LoVo (cell line): ENCODE measurements at places on chromosomes 1 and 21.
A peak's percentile ranks its signal among the peaks of the same experiment; 100 is the strongest.

GRCh38 chr1:204225841-204226735, 12.3 kb upstream of the GOLT1A start:
- no peak for DNase-seq

- DNase-seq: no peak
Observed at GRCh38 chr1:64839732-64840405, 95.0 kb downstream of the RAVER2 start.

- DNase-seq: peak; percentile 29
Observed at GRCh38 chr21:29299046-29299915, 559 bp downstream of the BACH1 start.

- no peak for DNase-seq
Observed at GRCh38 chr1:31685795-31686194, 18.0 kb downstream of the COL16A1 start.

GRCh38 chr1:116508085-116508983, 62.5 kb downstream of the CD58 start:
- no peak for DNase-seq

GRCh38 chr1:32539584-32540571, 651 bp downstream of the ZBTB8A start:
- peak; percentile 20 for DNase-seq

GRCh38 chr1:161502181-161502580, 3.1 kb upstream of the FCGR2A start:
- DNase-seq: no peak

GRCh38 chr1:19892628-19893168, 10.5 kb downstream of the OTUD3 start:
- DNase-seq: no peak

DNA sequence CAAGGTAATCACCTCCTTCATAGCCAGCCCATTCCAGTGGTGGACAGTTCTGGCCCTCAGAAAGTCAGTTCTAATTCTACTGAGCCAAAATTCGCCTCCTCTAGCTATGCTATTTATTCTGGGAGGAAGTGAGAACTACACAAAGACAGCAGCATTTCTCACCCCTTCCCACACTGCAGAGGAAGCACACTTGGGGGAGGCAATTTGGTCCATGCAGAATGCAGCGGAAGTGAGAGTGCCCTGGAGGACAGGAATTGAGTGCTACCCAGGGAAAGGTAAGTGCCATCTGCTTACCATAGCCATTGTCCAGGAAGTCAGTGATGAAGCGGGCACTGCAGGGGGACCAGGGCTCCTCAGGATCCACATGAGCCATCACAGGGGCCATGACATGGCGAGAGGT, 3.7 kb downstream of the ADAMTS4 start:
- no peak for DNase-seq

DNA sequence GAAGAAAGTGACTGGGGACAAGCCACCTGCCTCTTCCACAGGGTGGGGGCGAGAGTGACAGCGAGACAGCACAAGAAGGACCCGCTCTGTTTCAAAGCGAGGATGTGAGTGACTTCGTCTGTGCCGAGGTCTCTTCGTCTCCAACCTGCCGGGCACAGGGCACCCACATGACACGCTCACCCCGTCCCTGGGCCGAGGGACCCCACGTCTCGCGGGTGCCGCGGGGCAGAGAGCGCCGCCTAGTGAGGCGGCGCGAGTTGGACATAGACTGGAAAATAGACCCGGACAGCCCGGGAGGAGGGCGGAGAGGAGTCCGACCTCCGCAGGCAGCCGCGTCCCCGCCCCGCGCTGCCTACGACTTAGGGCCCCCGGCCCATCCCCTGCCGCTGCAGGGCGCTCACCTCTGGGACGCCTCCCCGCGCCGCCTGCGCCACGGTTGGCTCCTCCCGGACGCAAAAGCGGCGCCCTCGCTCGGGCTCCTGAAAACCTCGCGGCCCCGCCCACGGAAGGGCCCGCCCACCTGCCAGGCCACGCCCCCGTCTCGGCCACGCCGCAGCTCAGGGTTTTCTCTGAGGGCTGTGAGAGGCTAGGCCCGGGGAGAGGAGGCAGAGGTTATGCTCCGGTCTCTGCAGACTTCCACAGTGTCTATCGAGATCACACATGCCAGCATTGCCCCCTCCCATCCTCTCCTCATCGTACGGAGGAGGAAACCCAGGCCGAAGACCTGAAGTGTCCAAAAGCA, at the start of gene TLR5:
Gene TLR5 (minus strand): TSS at position 454 of the 742 bp plus-strand sequence. CDS start 30,217 bp downstream, outside the sequence.
- DNase-seq: peak; percentile 89

- DNase-seq: no peak
Observed at GRCh38 chr21:41601573-41602368, 93.8 kb upstream of the TMPRSS2 start.

GRCh38 chr1:203569490-203570318, 56.9 kb upstream of the ATP2B4 start:
- DNase-seq: no peak

GRCh38 chr1:145855426-145855948, 3.4 kb downstream of the PIAS3 start:
- no peak for DNase-seq

DNA sequence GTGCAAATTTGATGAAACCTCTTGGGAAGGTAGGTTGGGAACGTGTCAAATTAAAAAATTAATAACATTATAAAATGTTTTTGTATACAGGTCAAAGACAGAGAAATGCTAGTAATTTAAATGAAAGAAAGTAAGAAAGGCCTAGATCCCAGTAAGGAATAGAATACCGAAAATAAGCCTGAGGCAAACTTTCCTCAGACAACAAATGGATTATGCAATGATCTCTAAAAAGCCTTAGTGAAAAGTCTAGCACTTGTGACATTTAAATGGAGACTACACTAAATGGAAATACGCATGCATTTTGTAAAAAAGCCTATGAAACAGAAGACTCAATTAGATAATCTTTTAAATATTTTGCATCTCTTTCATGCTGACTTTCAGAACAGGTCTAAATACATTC, 138.5 kb upstream of the ZNHIT6 start:
- DNase-seq: no peak

DNA sequence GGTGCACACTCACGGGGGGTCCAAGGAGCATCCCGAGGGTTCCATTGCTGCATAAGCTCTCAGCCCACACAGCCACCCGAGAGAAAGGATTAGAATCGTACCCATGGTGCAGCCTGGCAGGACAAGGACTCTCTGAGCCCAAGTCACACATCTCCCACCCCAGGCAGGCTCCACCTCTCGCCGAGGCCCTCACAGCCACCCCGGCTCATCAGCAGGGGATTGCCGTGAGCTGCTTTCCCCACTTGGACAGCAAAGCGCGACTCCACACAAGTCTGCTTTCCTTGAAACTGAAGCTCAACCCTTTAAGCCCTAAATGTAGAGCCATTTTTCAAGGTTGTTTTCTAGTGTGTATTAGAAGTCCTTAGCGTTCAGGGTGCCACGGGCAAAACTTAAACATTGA, 306.4 kb upstream of the VAMP3 start:
- DNase-seq: no peak

DNA sequence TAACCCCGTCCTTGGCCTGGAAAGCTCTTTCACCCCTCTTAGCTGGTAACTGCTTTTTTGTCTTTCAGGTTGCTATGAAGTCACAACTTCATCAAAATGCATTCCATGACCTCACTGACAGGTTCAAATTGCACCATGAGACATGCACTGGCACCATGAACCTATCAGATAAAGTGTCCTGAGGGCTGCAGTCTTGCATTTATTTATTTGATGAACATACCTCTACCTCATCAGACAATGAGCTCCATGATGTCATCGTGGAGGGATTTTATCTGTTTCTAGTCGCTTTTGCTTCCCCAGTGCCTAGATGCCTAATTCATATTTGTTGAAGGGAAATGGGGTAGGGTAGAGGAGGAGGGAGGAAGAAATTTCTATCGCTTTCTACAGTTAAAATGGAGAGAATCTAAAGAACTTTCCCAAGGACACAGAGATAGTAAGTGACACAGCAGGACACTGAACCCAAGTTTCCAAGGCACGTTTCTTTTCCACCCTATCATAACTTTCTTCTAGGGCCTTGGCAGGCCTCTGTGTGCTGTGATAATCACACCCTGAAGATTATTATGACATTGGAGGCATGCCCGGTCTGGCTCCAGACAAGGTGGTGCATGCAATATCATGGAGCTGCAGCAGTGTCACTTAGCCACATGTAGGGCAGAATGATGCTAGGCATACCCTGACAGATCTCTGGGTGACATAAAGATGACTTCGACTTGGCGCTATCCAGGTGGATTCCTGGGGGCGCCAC, 69.5 kb downstream of the CD58 start:
- DNase-seq: no peak

GRCh38 chr21:16011719-16012118, 281.9 kb downstream of the USP25 start:
- no peak for DNase-seq
